Activated CD8-positive, alpha-beta T cell treated with anti-CD3 and anti-CD28 coated beads for 36 hours (primary cell): ENCODE measurements at places on chromosomes 12 and 14. TPM values are rescaled to one million over a fixed set of nuclear protein-coding genes. Genes with fewer than 3 reads are reported as not detected.

RPGRIP1 gene
- total RNA-seq: not detected

MANSC1 gene
- 0.09 TPM for total RNA-seq

BCL11B gene
- total RNA-seq: 48.5 TPM

ENDOU gene
- total RNA-seq: not detected

CCDC197 gene
- not detected for total RNA-seq

RIPK3 gene
- total RNA-seq: 6.5 TPM

ALKBH1 gene
- 18.0 TPM for total RNA-seq

ALDH6A1 gene
- total RNA-seq: 10.8 TPM

FIGNL2 gene
- 0.40 TPM for total RNA-seq

KRT78 gene
- not detected for total RNA-seq

TSPAN9 gene
- 0.07 TPM for total RNA-seq

PTPN21 gene
- not detected for total RNA-seq

GDF3 gene
- not detected for total RNA-seq

HPD gene
- not detected for total RNA-seq

TAS2R20 gene
- 1.6 TPM for total RNA-seq

C1QL4 gene
- total RNA-seq: not detected

TSPAN19 gene
- total RNA-seq: not detected

TAS2R19 gene
- 1.5 TPM for total RNA-seq

TAMALIN gene
- 26.0 TPM for total RNA-seq
